ENCODE measurements at places on chromosomes 12 and 14.

- no peak for DNase-seq
Measured at GRCh38 chr14:52883658-52884057, 67.2 kb downstream of the FERMT2 start.

DNA sequence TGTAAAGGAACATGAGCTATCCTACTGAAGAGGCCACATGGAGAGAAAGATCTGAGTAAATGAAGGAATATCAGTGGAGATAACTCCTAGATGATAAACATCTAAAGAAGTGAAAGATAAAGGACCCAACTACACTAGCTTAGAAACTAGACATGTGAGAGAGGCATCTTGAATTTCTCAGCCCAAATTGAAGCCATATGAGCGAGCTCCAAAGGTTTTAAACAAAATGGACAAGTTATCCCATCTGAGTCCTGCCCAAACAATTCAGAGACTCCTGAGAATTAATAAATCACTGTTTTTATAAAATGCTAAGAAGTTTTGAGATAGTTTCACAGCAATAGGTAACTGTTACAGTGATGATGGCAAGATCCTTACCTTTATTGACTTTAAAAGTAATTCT is 438.9 kb downstream of the NAV3 start:
- DNase-seq: no peak

DNA sequence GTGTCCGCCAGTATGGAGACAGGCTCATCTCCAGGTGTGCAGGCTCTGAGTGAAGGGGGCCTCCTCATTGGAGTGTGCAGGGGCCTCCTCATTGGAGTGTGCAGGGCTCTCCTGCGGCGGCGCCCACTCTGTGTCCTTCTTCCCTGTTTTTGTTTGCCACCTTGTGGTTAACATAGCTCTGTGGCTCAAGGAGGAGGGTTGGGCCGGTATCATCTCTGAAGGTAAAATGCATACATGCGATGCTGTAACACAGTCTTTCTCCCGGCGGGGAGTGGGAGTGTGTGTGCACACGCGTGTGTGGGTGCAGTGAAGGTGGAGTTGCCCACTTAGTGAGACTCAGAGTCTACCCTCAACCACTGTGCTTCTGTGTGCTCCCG is 429.4 kb downstream of the ZFP36L1 start:
- DNase-seq: no peak

DNA sequence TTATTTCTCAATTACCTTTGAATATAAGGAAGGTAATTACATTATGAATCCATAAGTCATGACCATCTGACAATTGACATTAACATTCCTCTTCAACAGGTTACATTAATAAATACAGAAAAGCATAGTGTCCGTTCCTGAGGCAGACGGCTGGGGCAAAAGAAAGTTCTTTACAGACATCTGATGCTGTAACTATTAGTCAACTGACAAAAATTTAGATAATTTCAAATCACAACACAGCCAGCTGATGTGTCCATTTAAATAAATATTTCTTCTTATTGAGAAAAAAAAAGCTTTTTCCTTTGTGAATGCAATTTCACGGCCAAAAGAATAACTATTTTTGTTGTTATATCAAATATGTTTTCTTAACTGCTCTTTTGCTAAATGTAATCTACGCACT is 9.2 kb upstream of the PYROXD1 start:
- no peak for DNase-seq

DNA sequence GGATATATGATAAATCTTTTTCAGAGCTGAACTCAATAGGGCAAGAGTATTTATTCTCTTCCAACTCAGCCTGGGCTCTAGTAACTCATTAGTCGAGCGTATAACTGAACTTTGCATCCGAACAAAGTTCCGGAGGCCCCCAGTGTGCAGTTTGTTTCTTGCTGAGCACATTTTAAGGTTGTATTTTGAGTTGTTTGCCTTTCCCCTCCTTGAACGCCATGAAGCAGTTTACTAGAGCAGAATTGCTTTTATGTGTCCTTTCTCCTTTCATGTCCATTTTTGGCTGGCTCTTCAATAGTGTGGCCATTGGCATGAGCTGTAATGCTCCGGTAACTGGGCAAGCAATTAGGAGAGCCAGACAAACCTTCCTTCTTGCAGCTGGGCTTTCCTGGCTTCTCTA is 105.3 kb downstream of the WIF1 start:
- no peak for DNase-seq

DNA sequence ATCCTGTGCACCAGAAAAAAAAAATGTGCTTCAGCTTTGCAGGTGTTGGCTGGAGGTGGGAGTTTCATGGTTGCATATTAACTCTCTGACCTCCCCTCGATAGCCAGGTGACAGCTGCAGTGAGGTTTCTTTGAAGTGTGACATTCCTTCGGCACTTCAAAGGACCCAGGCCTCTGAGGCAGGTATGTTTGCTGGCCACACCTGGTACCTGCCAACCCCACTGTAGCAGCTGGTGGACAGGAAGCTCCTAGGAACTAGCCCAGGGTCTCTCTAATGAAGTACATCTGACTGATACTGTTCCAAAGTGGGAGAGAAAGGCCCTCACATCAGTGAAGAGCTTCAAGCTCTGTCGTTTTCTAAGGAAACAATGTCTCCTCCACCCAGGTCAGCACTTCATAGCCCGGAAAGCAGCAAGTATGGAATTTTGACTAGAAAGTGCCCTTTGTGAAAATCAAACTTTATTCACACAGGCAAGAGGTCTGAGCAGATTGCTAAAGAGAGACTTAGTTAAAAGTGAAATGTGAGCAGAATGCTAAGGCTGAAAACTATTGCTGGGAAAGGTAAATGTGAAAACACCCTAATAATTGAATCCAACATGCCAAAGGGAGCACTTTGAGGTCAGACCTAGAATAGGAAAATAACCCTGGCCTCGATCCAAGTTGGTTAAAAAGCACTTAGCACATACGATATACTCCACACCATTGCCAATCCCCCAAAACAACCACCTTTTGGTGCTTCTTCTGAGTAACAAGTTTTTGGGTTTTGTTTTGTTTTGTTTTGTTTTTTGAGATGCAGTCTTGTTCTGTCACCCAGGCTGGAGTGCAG is 71.3 kb downstream of the PHLDA1 start:
- no peak for DNase-seq

DNA sequence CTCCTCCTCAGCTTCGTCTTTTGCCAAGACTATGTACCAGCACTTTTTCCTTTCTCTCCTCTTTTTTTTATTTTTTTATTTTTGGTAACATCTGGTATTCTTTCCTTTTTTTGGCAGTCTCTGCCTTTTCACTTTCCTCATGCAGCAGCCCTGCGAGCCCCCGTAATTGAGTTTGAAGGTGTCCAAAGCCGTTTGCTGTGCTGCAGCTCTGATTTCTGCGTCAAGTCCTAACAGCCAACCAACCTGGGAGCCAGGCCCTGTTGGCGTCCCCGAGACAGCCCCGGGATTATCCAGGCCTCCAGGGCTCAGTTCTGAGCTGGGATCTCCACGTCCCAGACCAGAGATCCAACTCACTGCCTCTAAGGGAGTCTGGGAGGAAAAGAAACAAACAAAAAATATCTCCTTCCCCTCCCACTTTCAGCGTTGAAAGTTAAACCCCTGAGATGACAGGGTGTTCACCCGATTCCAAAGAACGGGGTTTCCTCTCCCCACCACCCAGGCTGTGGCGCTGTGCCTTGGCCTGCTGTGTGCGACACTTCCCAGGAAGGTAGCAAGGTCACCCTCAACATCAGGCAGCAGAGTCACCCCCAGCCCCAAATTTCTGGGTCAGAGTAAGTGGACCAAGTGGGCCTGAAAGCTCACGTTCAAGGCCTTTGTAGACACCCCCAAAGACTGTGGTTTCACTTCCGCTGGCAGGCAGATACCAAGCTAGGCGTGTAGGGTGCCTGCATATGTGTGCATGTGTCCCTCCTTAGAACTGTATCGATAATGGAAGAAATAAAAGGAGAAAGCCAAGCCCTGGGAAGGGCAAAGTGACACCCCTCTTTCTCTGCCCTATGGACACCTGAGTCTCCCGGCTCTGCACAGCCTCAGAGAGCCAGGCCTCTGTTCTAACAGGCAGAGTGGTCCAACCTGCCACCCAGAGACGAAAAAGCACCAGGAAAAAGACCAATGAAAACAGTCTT is 11.1 kb downstream of the BCL11B start:
- no peak for DNase-seq

- no peak for DNase-seq
Measured at GRCh38 chr12:79298506-79298905, 392.3 kb downstream of the PAWR start.

DNA sequence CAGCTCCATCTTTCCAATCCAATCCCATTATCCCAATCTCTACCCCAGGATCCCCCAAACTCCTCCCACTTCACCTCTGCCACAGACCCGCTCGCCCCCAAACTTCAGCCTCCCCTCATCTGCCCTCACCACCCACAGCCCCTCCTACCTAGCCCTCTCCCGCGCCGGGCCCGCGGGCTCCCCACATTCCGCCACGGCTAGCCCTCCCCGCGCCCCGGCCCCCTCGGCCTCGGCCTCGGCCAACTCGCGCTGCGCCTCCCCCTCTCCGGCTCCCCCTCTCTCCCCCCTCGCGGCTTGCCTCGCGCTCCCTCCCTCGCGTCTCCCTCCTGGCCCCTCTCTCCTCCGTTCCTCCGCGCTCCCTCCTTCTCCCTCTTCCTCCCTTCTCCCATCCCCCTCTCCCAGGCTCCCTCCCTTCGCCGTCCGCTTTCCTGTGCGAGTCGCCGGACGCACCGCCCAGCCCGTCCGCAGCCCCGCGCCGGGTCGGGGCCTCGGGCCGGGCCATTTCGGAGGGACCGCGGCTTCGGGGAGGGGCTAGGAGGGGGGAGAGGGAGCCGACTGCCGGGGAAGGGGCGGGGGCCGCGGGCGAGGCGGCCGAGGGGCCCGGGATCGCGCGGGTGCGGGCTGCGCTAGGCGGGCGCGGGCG is at the start of gene ATN1:
Gene ATN1, plus strand, starts transcription at position 581 of the 643 bp plus-strand sequence. CDS start 6,043 bp downstream, outside the sequence.
- peak; percentile 67 for DNase-seq
